Coronary artery (tissue), 2 donors: ENCODE measurements at places on chromosomes 12 and 14.

- DNase-seq = no peak
Observed at GRCh38 chr14:65080960-65081747, 21.2 kb downstream of the MAX start.

- peak; percentile 47 for DNase-seq
Observed at GRCh38 chr12:52515927-52516831, 4.0 kb downstream of the KRT5 start.

DNA sequence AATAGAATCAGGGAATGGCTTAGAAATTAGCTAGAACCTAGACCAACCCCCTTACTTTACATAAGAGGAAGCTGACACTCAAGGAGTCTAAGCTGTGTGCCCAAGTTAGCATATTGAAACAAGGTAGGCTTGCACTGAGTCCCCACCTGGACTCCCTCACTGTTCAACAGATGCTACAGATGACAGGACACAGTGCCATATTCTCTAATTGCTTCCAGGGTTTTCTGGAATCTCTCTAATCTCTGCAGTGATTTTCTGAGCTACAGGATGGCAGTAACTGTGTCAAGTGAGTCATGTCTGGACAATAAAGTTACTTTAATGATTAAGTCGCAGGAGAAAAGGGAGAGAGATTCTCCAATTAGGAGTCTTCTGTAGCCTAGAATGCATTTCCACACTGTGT is 35.8 kb downstream of the AKAP6 start:
- no peak for DNase-seq

DNA sequence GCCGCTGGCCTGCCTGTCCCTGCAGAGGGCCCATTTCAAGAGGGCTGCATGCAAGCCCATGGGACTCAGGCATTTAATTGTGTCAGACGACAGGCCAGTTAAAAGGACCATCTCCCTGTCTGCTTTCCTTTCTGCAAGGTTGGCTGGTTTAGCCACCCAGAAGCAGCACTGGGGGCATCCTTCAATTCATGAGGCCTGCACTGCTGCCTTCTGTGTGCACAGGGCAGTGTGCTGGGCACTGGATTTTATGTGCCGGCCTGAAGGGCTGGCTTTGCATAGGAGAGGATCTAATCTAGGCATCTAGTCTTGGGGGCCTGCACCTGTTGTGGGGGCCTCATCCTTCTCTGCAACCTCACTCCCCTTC is 114.1 kb upstream of the FKBP4 start:
- no peak for DNase-seq

GRCh38 chr14:67313153-67313552 is 46.5 kb downstream of the ATP6V1D start:
- DNase-seq = no peak

- DNase-seq = no peak
Observed at GRCh38 chr14:85276161-85276978, 253.6 kb upstream of the FLRT2 start.

DNA sequence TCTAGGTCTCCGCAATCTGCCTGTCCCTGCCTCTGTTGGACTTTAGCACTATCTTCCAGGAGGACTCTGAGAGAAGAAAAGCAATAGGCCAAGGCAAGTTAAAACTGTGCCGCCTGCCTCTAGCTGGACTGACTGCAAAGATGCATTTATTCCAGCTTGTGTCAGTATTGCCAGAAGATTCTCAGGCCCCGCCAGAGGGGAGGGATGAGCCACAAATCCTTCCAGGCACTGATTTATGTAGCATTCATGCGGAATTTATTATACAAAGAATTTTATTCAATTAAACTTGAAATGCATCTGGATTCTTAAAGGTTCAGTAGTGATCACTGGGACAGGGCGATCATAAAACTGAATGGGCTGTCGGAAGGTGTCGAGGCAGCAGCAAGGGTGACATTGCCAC is 19.8 kb downstream of the MMAB start:
- no peak for DNase-seq

- no peak for DNase-seq
Observed at GRCh38 chr14:100348253-100348729, 25.2 kb downstream of the SLC25A47 start.

DNA sequence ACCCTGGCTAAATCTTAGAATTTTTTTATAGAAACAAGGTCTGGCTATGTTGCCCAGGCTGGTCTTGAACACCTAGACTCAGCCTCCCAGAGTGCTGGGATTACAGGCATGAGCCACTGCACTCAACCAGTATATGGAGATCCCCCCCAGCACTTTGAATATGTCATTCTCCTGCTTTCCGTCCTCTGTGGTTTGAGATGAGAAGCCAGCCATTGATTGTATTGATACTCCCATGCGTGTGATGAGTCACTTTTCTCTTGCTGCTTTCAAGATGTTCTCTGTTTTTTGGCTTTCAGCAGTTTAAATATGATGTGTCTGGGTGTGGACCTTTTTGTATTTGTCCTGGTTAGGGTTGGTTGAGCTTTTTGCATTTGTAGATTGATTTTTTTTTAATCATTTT is 75.2 kb upstream of the DNM1L start:
- DNase-seq = no peak

GRCh38 chr12:84718906-84719305 is 193.7 kb downstream of the SLC6A15 start:
- DNase-seq = no peak

GRCh38 chr12:1800401-1801302 is 19.7 kb upstream of the LRTM2 start:
- DNase-seq = peak; percentile 71

DNA sequence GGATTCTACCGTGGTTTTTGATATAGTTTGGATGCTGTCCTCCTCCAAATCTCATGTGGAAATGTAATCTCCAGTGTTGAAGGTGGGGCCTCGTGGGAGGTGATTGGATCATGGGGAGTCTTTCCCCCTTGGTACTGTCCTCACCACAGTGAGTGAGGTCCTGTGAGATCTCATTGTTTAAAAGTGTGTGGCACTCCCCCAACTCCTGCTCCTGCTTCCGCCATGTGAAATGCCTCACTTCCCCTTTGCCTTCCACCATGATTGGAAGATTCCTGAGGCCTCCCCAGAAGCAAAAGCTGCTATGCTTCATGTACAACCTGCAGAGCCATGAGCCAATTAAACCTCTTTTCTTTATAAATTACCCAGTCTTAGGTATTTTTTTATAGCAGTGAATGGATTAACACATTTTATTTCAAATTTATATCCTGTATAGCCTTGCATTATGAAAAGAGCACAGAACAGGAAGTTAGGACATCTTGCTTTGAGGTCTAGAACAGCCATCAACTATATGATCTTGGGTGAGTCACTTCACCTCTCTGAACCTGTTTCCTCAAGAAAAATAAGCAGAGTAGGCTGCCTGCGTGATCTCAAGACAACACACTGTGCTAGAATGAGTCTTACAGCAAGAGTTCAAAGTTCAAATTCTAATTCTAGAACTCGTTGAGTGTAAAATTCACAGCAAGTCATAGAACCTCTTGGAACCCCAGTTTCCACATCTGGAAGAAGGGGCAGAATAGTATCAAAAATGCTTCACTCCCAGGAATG is 160.9 kb upstream of the EEA1 start:
- DNase-seq = no peak

DNA sequence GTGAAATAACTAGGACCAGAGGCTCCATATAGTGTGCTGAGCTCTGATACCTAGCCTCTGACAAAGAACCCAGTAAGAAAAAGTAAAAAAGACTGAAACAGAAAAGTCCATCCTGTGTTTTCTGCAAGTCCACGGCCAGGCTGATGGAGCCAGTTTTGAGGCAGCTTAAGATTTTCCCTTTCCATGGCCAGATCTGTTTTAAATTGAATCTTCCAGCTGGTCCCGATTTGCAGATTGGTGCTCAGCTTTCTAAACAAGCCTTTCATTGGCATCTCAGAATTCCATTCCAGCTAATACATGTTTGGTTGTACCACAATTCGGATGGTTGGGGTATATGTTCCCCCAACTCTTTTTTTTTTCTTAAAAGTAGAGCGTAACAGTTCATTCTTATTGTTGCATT is 152.0 kb downstream of the DACT1 start:
- DNase-seq = no peak

DNA sequence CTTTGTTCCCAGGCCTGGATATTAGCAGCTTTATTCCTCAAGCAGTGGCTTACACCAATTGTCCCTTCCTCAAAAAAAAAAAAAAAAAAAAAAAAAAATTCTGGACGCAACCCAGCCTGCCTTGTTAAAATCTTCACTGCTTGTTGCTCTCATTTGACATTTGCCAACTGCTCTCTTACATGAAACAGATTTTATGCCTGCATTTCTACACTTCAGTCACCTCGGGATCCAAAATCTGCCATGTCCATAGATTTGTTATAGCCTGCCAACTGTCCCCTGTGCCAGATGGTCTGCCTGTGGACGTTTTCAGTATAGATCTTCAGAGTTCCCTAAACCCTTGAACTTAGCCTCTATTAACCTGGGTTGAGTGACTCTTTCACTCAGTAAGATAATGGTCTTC is 651.5 kb downstream of the FSCB start:
- DNase-seq = no peak

DNA sequence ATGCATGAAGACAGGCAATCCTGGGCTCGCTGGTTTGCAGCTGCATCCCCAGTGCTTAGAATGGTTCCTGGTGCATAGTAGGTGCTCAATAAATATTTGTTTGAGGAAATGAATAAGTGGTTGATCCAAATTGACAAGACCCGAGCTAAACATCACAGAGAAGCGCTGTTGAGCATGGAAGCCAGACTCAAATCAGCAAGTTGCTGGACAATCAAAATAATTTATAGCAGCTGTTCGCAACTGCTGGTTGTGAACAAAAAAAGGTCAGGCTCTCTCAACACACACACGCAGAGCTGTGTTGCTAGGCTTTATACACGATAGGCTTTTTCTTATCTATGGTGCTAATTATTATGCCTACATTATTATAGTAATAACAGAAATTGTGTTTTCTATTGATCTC is 190.2 kb downstream of the TBX5 start:
- DNase-seq = no peak

GRCh38 chr14:104049576-104050240 is 35.8 kb upstream of the ASPG start:
- DNase-seq = no peak

GRCh38 chr14:37721976-37722659 is 126.7 kb downstream of the TTC6 start:
- no peak for DNase-seq

GRCh38 chr14:24368562-24369252 is 723 bp downstream of the NFATC4 start:
- peak; percentile 83 for DNase-seq

- DNase-seq = no peak
Observed at GRCh38 chr12:95439461-95440230, 34.3 kb upstream of the METAP2 start.

- peak; percentile 73 for DNase-seq
Observed at GRCh38 chr12:28130625-28131598, 59.3 kb upstream of the CCDC91 start.

DNA sequence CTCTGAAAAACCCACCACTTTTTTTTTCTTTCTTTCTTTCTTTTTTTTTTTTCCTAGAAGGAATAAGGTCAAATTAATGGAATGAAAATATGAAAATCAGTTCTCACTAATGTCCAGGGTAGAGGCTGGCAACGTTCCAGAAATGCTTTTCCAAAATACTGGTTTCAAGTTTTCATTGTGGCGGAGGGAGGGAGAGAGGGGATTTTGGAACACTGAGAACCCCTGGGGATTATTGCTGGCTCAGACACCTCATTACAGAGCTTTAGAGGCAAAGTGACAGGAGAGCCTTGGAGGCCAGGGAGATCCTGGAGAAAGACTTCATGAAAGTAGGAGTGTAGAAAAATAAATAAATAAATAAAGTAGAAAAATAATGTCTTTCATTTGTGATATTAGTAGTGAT is 45.4 kb downstream of the ALX1 start:
- DNase-seq = no peak

GRCh38 chr12:7645395-7646177 is 20.1 kb downstream of the APOBEC1 start:
- DNase-seq = no peak

DNA sequence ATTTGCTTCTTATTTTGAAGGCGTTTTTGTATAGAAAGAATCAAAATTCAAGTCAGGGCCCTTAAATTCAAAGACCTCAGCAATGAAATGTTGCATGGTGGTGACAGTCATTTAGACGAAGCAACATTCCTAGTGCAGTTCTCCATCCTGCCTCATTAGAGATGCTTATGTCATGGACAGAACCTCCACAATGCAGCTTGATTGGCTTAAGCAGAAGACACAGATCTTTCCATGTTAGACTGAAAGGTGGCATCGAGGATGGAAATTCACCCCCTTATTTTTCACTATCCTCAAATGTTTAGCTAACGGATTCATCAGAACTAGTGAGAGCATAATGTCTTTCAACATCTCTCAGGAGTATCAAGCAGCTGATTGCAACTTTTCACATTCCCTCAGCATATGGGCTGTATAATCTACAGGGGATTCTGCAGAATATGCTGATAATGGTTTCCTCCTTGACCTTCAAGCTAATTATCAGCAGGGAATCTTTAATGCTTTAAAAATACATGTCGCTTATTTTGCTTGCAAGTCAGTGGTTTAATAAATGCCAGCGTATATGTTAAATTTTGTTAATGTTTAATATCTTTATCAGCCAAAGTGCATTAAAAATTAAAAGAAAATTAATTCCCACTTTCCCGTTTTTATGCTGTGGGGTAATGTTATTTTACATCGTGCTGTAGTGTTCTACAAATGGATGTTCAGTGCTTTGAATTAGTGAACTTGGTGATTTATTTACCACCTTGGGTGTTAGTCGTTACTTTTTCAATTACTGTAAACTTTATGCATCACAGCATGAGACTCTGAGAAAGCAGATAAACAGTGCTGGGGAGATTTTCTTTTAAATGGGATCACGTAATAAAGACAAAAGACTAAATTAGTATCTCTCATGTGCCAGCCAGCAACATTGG is 12.8 kb upstream of the NRDE2 start:
- DNase-seq = no peak

DNA sequence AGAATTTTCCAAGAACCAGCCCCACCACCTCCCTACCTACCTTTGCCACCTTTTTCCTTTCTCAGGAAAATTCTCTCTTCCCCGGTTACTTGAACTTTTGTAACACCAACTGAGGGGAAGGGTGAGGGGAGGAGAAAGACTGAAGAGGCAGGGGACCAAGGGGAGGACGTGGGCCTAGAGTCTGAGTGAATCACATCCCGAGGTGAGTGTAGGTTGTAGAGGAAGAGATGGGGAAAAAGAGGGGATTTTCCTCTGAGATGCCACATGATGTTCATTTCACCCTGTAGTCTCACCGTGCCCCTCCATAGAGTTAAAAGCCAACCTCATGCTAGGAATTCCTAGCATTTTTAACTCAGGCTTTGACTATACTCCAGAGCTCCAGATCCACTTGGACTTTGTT is 311.8 kb downstream of the RPAP3 start:
- DNase-seq = no peak

GRCh38 chr12:27290501-27291168 is 42.0 kb upstream of the BMAL2 start:
- DNase-seq = no peak

DNA sequence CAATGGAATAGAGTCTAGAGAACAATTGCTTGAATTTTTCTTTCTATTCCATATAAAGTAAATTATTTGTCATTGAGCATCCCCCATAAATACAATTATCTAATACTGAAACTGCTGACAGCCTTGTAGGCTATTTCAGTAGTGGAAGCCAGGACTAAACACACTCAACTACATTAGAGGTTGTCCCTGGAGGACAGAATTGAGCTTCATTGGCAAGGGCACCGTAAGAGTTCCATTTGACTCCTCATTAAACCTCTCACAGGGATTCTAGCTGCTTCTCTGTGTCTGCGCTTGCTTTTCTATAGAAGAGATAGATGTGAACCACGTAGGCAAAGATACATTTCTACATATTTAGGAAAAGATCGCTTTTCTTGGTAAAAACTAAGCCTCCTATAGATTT is 3.5 kb upstream of the PTPRO start:
- DNase-seq = no peak
